Adrenal gland (tissue), 19 donors: ENCODE measurements at places on chromosomes 1 and 21. TPM values are rescaled to one million over a fixed set of nuclear protein-coding genes. Genes with fewer than 3 reads are reported as not detected.

GRCh38 chr1:89974696-89975470 lies 20.0 kb upstream of the ZNF326 start:
- H3K27me3 ChIP-seq = no peaks in the 10 kb centered on the region
- H3K4me3 ChIP-seq = no peak overlapping the region
- H3K27ac ChIP-seq = peak overlapping the region; percentile 38

- H3K4me1 ChIP-seq = no peaks in the 10 kb centered on the region
These were observed 3.0 kb downstream of the RAB25 start for GRCh38 chr1:156063997-156064285.

The C1QB gene
- 748 TPM for total RNA-seq

The MLLT11 gene
- 1.9 TPM for total RNA-seq

DNA sequence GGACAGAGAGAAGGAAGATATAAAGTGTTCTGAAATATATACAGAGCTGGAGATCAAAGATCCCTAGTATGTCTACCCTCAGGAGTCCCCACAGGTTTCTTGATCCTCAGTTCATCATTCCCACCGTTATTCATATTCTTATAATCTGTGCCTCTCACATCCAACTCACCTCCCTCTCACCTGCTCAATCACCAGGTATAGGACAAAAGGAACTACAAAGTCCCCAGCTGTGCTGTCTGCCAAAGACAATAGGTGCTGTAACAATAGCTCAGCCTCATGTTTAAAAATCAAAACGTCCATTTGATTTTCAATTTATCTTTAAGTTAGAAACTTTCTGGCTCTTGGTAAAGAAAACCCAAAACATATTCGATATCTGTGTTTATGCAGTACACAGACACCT lies 121.1 kb upstream of the PKN2 start:
- H3K4me1 ChIP-seq = no peaks in the 10 kb centered on the region
- no peak for DNase-seq
- no peaks in the 10 kb centered on the region for H3K36me3 ChIP-seq
- no peak overlapping the region for H3K27ac ChIP-seq
- H3K4me3 ChIP-seq = no peak overlapping the region

The ADORA1 gene
- 0.78 TPM for total RNA-seq

The AADACL3 gene
- total RNA-seq = not detected
